GM03348 (cell line): ENCODE measurements at places on chromosomes 2 and 18.

DNA sequence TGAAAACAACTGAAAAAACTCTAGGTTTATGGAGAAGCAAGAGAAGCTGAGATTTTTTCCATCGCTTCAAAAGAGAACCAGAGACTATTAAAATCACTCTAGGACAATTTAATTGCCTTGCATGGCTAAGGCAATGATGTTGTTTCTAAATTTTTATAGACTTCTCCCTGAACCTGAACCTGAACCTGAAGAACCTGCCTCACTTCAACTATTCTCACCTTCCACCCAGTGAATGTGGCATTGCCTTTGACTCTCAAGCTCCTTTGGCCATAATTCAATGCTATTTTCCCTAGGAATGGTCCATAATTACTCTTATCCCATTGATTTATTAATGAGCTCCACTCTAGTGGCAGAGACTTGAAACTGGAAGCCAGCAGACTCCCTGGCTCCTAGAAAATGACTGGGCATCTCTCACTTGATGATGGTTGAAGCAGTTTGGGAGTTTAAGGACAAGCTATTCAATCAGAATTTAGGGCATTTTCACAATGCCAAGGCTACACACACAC, 303.8 kb upstream of the UBE2E3 start:
- no peak for DNase-seq

- no peak for DNase-seq
Measured at GRCh38 chr2:237819231-237819630, 20.7 kb downstream of the RBM44 start.

DNA sequence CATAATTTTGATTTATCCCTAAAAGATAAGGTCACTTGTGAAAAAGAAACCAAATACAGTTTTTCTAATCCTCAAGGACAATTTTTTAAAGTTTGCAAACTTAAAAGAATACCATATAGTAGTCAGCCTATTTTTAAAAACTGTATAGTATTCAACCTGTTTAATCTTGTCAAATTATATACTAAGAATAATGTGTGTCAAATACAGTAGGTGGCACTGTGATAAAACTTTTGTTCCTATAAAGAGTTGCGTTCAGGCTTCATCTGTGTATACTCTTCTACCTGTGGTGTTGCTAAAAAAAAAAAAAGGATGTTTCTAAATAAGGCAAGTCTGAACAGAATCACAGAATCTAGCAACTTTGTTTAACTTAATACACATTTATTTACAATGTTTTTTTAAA, 68.6 kb downstream of the CCDC138 start:
- DNase-seq, result no peak

GRCh38 chr2:26191316-26192159, 18.6 kb downstream of the GAREM2 start:
- DNase-seq, result no peak

DNA sequence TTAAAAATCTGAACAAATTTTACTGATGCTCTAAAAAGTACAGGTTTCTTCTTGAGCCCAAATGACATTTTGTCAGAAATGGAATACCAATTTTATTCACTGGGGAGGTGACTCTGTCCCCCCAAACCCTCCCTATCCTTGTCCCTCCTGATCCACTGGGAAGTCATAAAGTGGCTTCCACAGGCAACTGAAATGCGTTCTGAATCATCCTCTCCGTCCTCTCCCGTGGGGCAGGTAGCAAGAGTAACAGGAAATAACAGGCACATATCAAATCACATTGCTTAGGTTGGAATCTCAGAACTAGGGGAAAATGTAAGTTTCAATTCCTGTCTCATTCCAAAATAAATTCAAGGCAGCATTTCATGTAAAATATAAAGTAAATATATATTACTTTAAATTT, 44.5 kb downstream of the MYL12B start:
- DNase-seq, result no peak

- no peak for DNase-seq
Measured at GRCh38 chr2:97739893-97740245, 26.5 kb downstream of the ZAP70 start.
